DMS53 (cell line): ENCODE measurements at places on chromosomes 1 and 21.

- DNase-seq, result no peak
Measured at GRCh38 chr1:29524285-29525065, 288.2 kb downstream of the PTPRU start.

DNA sequence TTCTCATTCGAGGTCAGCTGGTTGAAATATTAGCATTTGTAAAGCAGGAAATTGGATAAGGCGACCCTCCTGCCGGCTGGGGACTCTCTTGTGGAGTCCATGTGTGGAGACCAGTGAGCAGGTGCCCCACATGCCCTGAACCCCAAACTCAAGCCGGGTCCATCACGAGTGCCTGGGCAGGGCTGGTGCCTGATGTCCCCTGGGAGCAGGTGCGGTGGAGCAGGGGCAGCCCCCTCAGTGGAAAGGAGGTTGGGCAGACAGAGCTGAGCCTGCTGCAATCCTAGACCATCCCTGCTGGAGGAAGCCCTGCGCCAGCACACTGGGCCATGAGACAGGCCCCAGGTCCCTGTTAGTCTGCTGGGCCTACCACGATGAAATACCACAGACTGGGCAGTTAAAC is 395.6 kb downstream of the NPHP4 start:
- DNase-seq, result no peak

GRCh38 chr1:223212441-223212840 is 69.4 kb upstream of the TLR5 start:
- DNase-seq, result no peak

DNA sequence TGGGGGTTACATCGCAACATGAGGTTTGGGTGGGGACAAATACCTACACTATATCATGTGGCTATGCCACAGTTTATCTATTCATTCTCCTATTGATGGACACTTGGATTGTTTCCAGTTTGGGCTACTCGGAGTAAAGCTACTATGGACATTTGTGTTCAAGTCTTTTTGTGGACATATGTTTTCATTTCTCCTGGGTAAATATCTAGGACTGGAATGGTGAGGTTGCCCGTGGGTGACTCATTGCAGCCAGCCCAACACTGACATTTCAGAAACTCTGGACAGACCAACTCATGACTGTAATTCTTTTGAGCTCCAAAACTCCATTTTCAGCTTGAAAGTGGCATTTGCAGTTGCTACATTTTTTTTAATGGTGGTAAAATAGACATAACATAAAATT is 82.7 kb downstream of the KAZN start:
- no peak for DNase-seq

GRCh38 chr1:211495584-211495983 is 3.6 kb upstream of the RD3 start:
- DNase-seq, result no peak

- peak; percentile 81 for DNase-seq
Measured at GRCh38 chr1:203342192-203342940, 8.6 kb downstream of the FMOD start.

DNA sequence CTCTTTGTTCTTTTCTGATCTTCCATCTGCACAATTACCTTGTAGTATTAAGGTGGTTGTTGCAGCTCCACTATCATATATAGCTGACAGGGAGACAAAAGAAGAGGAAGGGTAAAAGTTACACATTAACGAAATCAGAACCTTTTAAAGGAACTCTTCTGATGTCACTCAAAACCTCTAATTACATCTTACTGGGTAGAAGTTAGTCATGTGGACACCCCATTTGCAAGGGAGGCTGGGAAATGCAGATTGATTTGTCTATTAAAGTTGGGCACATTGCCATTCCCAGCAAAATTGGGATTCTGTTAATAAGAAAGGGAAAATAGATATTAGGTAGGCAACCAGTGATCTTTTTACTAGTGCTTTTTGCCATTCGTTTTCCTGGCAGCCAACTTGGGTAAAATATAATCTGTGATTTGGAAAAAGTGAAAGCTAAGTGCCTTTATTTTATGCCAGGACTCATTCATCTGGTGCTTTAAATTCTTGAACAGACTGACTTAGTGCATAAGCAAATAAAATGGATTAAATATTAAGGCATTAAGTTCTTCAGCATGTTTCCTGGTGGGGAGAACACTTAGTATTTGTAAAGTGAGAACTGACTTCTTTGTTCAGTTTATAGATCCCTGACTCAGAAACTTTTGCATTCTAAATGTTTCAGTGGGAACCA is 71.3 kb downstream of the DNM3 start:
- DNase-seq, result peak; percentile 69

- no peak for DNase-seq
Measured at GRCh38 chr1:66873111-66873510, 51.5 kb downstream of the DNAI4 start.

- no peak for DNase-seq
Measured at GRCh38 chr1:58608297-58608696, 31.2 kb upstream of the TACSTD2 start.

- no peak for DNase-seq
Measured at GRCh38 chr1:226069811-226070489, 7.4 kb downstream of the H3-3A start.

- DNase-seq, result no peak
Measured at GRCh38 chr1:25185409-25186160, 46.7 kb downstream of the SYF2 start.

GRCh38 chr1:205232127-205232820 is 4.5 kb downstream of the TMCC2 start:
- no peak for DNase-seq

DNA sequence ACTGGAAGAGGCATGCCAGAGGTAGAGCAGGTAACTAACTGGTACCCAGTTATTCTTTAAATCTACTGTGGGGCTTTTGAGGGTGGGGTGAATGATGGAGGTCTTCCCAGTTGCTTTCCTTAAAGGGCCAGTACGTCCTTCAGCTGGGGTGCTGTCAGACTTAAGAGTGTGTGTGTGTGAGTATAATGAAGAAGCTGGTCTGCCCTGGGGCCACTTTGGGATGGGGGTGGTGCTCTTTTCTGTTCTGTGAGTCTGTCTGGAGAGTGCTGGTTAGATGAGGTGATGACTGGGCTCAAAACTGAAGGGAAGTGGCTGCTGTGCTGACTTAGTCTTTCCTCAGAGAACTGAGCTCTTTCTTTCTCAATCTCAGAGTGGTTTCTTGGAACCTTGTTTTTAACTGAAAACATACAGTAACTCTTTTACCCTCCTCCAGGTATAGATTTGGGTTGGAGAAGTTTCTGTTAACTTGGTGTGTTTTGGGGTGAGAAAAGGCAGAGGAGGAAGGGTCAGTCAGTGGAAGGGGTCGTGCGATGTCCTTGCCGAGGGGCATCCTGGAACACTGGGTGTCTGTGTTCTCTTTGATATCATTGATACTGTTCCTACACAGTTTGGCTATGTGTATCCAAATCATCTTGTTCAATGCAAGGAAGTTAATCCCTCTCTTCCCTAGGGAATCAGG is 746 bp downstream of the MACF1 start:
- no peak for DNase-seq
